ENCODE measurements at places on chromosomes 5 and 9.

DNA sequence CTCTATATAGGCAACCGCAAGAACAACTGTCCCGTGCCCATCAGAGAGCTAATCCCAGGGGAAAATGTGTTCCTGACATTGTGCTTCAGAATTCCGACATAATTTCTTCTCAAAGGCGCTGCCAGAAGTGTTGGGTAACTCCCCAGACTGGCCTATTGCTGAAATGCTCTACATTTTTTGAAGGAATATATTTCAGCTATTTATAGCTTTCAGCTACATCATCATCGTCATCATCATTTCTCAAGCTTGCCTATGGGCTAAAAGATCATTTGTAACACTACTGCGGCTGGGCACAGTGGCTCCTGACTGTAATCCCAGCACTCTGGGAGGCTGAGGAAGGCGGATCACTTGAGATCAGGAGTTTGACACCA is 49.7 kb downstream of the MYO10 start:
- no peaks in the 10 kb centered on the region for H3K27me3 ChIP-seq
- DNase-seq: no peak
- H3K4me3 ChIP-seq: no peak overlapping the region
- H3K27ac ChIP-seq: no peak overlapping the region
- H3K4me1 ChIP-seq: no peaks in the 10 kb centered on the region

- no peak overlapping the region for H3K4me3 ChIP-seq
- no peaks in the 10 kb centered on the region for H3K27me3 ChIP-seq
- H3K4me1 ChIP-seq: no peaks in the 10 kb centered on the region
- no peaks in the 10 kb centered on the region for H3K36me3 ChIP-seq
Observed at GRCh38 chr5:164332349-164333196, 827.2 kb downstream of the MAT2B start.

DNA sequence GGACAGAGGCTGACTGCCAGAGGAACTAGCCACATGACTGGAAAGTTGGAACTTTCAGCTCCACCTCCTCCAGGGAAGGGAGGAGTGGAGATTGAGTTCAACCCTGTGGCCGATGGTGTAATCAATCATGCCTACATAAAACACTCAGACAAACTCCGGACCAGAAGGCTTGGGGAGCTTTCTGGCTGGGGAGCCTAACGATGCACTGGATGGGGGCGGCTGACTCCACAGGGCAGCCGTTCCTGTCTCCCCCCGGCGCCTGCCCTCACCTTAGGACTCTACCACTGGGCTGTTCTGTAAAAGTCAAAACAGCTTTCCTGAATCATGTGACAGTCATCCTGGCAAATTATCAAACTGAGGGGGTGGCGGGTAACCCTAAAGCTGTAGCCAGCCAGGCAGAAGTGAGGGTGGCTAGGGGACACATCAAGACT is 58.0 kb downstream of the GOLM1 start:
- H3K27ac ChIP-seq: no peak overlapping the region
- H3K36me3 ChIP-seq: no peaks in the 10 kb centered on the region
- no peaks in the 10 kb centered on the region for H3K27me3 ChIP-seq
- no peak overlapping the region for H3K4me3 ChIP-seq
- no peaks in the 10 kb centered on the region for H3K4me1 ChIP-seq

GRCh38 chr5:33291216-33292000 is 149.4 kb upstream of the TARS1 start:
- no peaks in the 10 kb centered on the region for H3K4me1 ChIP-seq
- DNase-seq: no peak
- no peaks in the 10 kb centered on the region for H3K27me3 ChIP-seq
- no peak overlapping the region for H3K4me3 ChIP-seq
- H3K27ac ChIP-seq: no peak overlapping the region

GRCh38 chr9:6758498-6759184 is 868 bp downstream of the KDM4C start:
- H3K27ac ChIP-seq: peak overlapping the region; percentile 97
- H3K27me3 ChIP-seq: no peaks in the 10 kb centered on the region
- peak overlapping the region; percentile 96 for H3K4me3 ChIP-seq
- H3K36me3 ChIP-seq: no peaks in the 10 kb centered on the region
- H3K4me1 ChIP-seq: peaks cover 32% of the 10 kb centered on the region

GRCh38 chr5:164614707-164615106 is 1109.3 kb downstream of the MAT2B start:
- DNase-seq: no peak
- H3K4me1 ChIP-seq: no peaks in the 10 kb centered on the region
- no peaks in the 10 kb centered on the region for H3K27me3 ChIP-seq
- H3K36me3 ChIP-seq: no peaks in the 10 kb centered on the region
- H3K4me3 ChIP-seq: no peak overlapping the region
- no peak overlapping the region for H3K27ac ChIP-seq

GRCh38 chr9:21901546-21901945 is 92.6 kb downstream of the CDKN2A start:
- H3K36me3 ChIP-seq: no peaks in the 10 kb centered on the region
- DNase-seq: no peak
- no peaks in the 10 kb centered on the region for H3K4me1 ChIP-seq
- no peaks in the 10 kb centered on the region for H3K27me3 ChIP-seq

- no peak for DNase-seq
- H3K27ac ChIP-seq: peak overlapping the region; percentile 34
- peak overlapping the region; percentile 25 for H3K4me3 ChIP-seq
- peaks cover 45% of the 10 kb centered on the region for H3K4me1 ChIP-seq
- H3K36me3 ChIP-seq: peaks cover 2% of the 10 kb centered on the region
Observed at GRCh38 chr5:55982957-55983381, 11.8 kb downstream of the IL6ST start.

DNA sequence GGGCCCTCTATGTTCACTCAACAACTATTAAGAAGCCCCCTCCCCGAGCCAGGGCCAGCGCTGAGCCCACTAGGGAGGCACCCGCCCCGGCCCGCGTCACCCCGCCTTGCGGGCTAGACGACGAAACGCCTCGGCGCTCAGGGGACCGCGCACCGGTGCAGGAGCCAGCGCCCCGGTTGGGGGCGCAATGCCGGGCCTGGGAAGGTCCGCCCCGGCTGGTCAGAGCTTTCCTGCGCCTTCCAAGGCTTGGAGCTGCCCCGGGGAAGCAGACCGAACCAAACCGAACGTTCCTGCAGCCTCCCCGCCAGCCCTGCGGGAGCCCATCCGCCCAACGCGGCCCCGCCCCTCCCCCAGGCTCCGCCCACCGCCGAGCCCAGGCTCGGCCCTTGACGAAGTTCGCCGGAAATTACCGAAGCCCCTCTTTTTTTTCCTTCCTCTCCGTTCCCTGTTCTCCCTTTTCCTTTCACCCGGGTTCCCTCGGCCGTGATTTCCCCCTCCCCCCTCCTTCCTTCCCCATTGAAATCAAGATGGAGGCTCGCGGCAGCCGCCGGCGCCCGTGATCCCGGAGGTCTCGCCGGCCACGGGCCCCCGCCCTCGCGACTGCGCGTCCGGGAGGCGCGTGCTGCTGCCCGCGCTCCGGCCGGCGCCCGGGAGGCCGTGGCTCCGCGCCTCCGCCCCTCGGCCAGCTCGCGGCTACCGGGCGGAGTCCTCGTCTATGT is at the start of gene TRIO:
Gene TRIO, plus strand, starts transcription at position 516 of the 719 bp plus-strand sequence. CDS start 384 bp downstream, outside the sequence.
- peaks cover 36% of the 10 kb centered on the region for H3K27me3 ChIP-seq
- H3K4me3 ChIP-seq: peak within 1 kb of the TSS; percentile 92
- peaks cover 8% of the 10 kb centered on the region for H3K36me3 ChIP-seq
- peak within 1 kb of the TSS; percentile 61 for H3K27ac ChIP-seq
- peaks cover 8% of the 10 kb centered on the region for H3K4me1 ChIP-seq

- no peak overlapping the region for H3K4me3 ChIP-seq
- no peaks in the 10 kb centered on the region for H3K27me3 ChIP-seq
- no peaks in the 10 kb centered on the region for H3K4me1 ChIP-seq
- no peak overlapping the region for H3K27ac ChIP-seq
Observed at GRCh38 chr5:25128606-25129005, 483.8 kb upstream of the CDH10 start.

- DNase-seq: no peak
- no peaks in the 10 kb centered on the region for H3K4me1 ChIP-seq
- no peak overlapping the region for H3K27ac ChIP-seq
- no peak overlapping the region for H3K4me3 ChIP-seq
- no peaks in the 10 kb centered on the region for H3K27me3 ChIP-seq
Observed at GRCh38 chr5:100965291-100965690, 62.2 kb upstream of the ST8SIA4 start.

- DNase-seq: no peak
- H3K27ac ChIP-seq: no peak overlapping the region
- H3K4me3 ChIP-seq: no peak overlapping the region
- no peaks in the 10 kb centered on the region for H3K27me3 ChIP-seq
- no peaks in the 10 kb centered on the region for H3K36me3 ChIP-seq
Observed at GRCh38 chr5:9932770-9933169, 302.6 kb upstream of the TAS2R1 start.

- H3K27me3 ChIP-seq: peaks cover 7% of the 10 kb centered on the region
- H3K4me1 ChIP-seq: no peaks in the 10 kb centered on the region
- H3K27ac ChIP-seq: no peak overlapping the region
- DNase-seq: no peak
- no peaks in the 10 kb centered on the region for H3K36me3 ChIP-seq
Observed at GRCh38 chr5:156531199-156531598, 204.2 kb downstream of the SGCD start.

DNA sequence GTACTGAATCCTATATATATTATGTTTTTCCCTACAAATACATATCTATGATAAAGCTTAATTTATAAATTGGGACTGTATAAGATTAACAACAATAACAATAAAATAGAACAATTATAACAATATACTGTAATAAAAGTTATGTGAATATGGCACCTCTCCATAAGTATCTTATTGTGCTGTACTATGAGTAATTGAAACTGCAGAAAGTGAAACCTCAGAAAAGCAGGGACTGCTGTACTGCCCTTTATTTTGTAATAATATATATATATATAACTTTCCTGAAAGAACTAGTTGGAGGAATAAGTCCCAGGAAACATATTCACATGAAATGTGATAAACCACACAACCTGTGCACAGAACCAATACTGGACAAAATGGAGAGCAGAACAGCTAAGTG is 77.3 kb downstream of the PAM start:
- H3K4me3 ChIP-seq: no peak overlapping the region
- H3K27me3 ChIP-seq: no peaks in the 10 kb centered on the region
- peaks cover 2% of the 10 kb centered on the region for H3K36me3 ChIP-seq
- no peak for DNase-seq

DNA sequence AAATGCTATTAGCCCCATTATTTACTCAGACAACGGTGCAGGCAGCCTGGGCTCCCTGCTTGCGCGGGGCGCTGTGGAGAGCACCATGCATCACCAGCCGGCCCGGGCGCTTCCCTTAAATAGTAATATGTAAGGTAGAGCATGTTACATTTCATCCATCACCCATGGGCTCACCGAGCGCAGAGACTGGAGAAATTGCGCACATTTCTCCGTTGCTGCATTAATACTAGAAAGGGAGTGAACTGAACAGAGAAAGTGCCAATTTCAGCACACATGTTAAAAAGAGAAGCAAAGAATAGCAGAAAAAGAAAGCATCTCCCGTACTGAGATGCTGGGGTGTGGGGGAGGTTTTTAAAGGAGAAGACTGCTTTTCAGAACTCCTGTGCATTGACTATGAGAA is 400.3 kb downstream of the ZSWIM6 start:
- H3K27me3 ChIP-seq: peaks cover 31% of the 10 kb centered on the region
- H3K27ac ChIP-seq: no peak overlapping the region
- no peaks in the 10 kb centered on the region for H3K36me3 ChIP-seq
- no peak for DNase-seq
- H3K4me1 ChIP-seq: no peaks in the 10 kb centered on the region

DNA sequence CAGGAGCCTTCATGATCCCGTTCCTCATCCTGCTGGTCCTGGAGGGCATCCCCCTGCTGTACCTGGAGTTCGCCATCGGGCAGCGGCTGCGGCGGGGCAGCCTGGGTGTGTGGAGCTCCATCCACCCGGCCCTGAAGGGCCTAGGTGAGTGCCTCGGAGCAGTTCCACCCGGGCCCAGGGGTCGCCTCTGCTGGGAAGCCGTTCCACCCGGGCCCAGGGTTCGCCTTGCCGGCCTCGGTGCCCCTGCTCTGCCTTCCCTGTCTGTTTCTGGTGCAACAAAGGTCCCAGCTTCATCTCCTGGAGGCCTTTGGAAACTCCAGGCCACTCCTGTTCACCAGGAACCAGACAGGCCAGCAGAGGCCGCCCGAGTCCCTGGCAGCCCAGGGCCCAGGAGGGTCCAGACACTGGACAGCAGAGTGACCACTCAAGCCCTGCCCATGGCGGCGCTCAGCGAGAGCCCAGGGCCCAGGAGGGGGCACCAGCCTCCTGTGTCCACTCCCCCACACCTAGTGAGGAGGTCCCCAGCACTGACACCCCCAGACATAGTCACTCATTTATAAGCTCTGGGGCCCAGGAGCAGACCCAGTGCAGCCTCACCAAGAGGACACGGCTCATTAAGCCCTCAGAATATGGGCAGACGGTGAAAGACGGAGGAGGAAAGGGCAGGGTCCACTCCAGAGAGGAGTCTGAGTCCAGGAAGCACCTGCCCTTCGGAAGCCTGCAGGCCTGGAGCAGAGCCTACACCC is 7.5 kb downstream of the SLC6A19 start:
- DNase-seq: no peak
- H3K4me1 ChIP-seq: peaks cover 5% of the 10 kb centered on the region
- peaks cover 19% of the 10 kb centered on the region for H3K27me3 ChIP-seq
- H3K27ac ChIP-seq: no peak overlapping the region
- no peak overlapping the region for H3K4me3 ChIP-seq

DNA sequence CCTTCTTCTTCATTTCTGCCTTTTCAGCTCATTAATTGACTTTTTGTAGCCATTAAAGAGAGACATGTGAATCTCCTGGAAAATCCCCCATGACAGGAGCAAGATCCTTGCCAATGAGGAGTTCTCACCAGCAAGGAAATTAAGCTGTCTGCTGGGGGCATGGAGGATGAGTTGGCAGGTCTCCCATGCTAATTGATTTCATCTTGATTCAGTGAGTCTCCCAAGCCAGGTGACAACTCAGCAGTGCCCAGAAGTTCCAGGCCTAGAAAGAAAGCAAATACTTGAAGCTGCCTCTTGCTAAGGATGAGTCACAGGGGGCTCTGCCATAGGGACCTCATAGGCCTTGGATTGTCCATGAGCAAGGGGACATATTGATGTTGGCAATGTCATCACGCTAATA is 30.0 kb upstream of the ADRA1B start:
- H3K27ac ChIP-seq: no peak overlapping the region
- no peak for DNase-seq
- peaks cover 34% of the 10 kb centered on the region for H3K27me3 ChIP-seq
- no peaks in the 10 kb centered on the region for H3K4me1 ChIP-seq
- H3K36me3 ChIP-seq: no peaks in the 10 kb centered on the region
- no peak overlapping the region for H3K4me3 ChIP-seq

DNA sequence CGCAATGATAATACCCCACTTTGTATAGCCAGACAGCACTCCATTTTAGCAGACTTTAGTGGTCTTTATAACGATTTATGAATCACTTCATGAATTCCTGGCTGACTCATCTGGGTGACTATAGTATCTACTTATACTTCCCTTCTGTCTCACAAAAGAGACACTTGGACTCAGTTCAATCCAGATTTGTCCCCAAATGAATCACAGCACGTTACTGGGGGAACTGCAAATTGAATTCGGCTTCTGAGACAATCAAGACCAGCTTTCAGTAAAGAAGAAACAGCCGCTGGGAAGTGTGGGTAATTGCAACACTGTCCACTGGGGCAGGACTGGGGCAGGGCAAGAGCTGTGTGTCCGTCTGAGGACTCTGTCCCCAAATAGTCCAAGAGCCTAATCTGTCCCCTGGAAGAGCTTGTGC is 337.3 kb upstream of the RFX3 start:
- no peak overlapping the region for H3K4me3 ChIP-seq
- H3K4me1 ChIP-seq: no peaks in the 10 kb centered on the region
- no peak for DNase-seq
- no peak overlapping the region for H3K27ac ChIP-seq
- peaks cover 29% of the 10 kb centered on the region for H3K27me3 ChIP-seq

GRCh38 chr9:76756268-76756640 is 8.0 kb upstream of the PCA3 start:
- no peak overlapping the region for H3K27ac ChIP-seq
- DNase-seq: no peak
- H3K4me1 ChIP-seq: peaks cover 9% of the 10 kb centered on the region
- peaks cover 27% of the 10 kb centered on the region for H3K27me3 ChIP-seq

Data from T-helper 17 cell (primary cell).